ENCODE measurements at places on chromosomes 4 and X.

DNA sequence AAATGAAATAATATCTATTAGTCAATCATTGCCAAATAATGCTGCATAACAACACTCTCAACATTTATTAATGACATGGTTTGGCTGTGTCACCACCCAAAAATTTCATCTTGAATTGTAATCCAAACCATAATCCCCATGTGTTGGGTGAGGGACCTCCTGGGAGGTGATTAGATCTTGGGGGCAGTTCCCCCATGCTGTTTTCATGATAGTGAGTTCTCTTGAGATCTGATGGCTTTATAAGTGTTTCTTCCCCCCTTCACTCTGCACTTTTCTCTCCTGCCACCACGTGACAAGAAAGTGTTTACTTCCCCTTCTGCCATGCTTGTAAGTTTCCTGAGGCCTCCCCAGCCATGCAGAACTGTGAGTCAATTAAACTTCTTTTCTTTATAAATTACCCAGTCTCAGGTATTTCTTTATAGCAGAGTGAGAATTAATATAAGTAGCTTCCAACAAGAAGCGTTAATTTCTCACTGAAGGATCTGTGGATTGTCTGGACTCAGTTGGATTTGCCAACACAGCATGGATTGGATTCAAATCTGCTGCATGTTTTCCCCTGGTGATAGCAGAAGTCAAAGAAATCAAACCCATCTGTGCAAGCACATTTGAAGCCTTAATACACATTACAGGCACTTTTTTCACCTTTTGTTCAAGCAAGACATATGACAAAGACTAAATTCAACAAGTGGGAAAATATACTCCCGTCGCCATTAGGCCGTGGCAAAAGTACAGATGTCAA is 216.6 kb downstream of the PDGFC start:
- DNase-seq: no peak

DNA sequence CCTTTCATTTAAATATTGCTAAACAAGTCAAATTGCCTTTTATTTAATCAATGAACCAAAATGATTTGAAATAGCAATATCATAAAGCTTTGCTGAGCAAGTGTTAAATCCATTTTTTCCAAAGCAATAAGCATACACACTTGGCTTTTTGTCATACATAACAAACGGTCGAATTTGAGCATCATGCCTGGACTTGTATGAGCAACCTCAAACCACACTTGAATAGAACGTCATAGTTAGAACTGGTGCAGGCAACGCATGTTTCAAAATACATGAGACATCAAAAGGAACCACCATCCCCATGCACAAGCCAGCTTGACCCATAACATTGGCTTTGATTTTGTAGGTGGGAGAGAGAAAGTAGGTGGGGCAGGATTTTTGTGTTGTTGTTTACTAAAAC is 812.3 kb upstream of the FRG1 start:
- DNase-seq: no peak

DNA sequence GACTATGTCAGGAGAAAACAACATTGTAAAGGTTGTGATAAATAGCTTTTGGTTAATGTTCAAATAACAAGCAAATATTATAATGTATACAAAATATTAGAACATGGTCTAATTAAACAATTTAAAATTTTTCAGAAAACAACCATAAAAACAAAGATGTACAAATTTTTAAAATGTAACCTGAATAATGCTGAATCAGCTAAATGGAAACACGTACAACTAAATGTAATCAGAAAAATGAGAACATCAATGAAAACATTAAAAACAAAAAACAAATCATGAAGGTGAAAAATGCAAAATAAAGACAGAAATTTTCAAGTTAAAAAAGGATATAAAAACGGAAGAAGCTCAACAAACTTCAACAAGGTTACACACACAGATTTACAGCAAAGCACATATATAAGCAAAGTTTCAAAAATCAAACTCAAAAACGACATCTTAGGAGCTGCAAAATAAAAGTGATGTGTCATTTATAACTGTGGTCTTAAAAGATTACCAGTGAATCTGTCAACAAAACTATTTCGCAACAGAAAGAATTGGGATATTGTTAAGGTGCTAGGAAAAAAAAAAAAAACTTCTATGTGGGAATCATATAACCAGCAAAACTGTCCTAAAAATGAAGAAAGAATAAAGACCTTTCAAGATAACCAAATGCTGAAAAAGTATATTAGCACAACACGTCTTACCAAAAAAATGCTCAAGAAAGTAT is 31.8 kb downstream of the ZNF732 start:
- no peak for DNase-seq

- DNase-seq: no peak
Observed at GRCh38 chr4:95216636-95217035, 332.1 kb downstream of the UNC5C start.

- no peak for DNase-seq
Observed at GRCh38 chrX:28491322-28491721, 95.9 kb upstream of the IL1RAPL1 start.

- DNase-seq: no peak
Observed at GRCh38 chr4:162075726-162076125, 88.1 kb downstream of the FSTL5 start.

DNA sequence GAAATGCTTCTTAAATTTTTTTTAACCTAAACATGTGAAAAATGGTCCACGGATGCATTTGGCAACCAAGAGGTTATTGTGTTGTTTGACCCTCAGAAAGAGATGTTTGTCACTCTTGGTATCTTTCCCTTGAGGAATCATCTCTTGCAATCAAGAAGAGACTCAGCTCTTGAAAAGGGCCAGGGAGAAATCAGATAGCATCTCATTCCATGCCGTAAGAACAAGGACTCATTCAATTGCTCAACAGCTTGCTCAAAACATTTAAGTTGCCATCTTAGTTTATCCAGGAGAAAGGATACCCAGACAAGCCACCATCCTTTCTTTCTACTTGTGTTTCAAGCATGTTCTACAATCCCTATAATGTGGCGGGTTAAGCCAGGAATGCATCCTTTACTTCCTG is 209.5 kb upstream of the LNX1 start:
- DNase-seq: no peak

DNA sequence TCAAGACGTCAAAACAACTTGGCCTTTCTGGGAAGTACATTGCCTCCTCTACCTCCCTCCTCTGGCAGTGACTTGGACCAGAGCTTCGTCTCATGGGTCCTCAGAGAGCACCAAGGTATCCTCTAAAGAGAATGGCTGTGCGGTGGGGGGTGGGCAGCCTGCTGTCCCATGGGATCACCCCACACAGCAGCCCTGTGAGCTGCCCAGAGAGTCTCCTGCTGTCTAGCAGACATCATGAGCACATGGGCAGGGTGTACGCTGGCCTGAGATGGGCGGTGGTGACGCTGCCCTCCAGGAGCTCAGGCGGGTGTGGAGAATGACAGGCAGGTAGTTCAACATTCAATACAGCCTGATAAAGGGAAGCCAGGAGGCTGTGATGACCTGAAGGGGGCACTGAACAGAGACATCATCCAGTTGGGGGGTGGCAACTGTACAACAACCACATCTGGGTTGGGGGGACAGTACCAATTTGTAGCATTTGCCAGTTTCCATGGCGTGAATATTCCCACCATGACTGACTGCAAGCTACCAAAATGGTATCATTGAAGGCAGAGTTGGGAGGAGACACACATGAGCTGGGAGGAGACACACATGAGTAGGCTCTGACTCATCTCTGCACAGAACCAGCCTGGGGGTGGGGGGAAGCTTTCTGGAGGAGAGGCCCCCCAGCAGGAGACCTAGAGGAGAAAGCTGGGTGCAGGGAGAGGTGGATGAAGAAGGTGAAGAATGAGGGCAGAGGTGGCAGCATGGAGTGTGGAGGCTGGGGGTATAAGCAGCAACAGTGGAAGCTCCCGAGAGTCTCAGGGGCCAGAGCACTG is 35.9 kb downstream of the C4orf50 start:
- no peak for DNase-seq
